ENCODE measurements at places on chromosomes 1 and 21.
A peak's percentile ranks its signal among the peaks of the same experiment; 100 is the strongest.

DNA sequence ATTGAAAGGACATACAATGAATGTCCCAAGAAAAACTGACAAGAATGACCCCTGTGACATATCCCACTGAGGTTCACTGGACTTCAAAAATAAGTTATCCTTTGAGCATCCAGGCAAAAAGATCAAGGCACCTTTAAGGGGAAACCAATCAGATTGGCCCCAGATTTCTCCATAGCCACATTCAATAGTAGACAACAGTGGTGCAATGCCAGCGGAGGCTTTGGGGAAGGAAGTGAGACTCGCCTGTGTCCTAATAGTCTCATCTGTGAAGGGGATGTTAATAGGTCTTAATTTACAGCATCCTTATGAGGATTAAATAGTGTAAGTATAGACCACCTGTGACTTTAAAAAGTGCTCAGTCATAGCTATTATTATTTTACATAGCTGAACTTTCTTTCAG is 21.5 kb downstream of the RPL5 start:
- DNase-seq: no peak

DNA sequence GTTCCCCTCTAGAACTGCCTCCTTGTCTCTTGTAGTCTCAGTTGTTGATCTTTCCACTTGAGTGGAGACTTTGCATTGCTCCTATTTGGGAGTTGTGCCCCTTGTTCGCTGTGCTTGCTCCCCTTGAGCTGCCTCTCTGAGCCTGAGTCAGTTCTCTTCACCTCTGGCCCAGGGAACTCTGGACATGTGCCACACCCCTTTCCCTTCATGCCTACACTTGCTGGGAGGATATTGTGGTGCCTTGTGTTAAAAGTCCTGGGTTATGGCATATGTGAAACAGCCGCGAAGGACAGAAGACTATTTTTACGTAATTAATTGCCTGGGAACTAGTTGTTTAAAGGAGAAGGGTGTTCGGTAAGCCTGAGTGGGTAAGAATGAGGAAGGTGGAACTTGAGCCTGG is 32.2 kb upstream of the RPTN start:
- no peak for DNase-seq

- peak; percentile 33 for DNase-seq
These were observed 1.1 kb upstream of the MARCKSL1 start for GRCh38 chr1:32336963-32337675.

DNA sequence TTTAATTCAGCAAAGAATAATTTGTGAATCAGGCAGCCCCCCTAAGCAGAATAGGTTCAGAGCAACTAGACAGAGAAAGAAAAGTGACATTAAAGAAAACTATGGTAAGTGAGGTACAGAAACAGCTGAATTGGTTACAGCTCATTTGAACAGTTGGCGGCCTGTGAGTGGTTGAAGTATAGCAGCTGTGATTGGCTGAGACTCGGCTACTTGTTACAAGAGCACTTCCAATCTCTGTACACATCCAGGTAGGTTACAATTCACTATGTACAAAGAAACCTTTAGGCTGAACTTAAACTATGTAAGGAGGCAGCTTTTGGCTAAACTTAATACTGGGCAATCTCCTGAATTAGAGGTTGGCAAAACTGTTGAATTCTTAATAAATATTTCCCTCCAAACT is 171.1 kb upstream of the LHX8 start:
- DNase-seq: no peak

DNA sequence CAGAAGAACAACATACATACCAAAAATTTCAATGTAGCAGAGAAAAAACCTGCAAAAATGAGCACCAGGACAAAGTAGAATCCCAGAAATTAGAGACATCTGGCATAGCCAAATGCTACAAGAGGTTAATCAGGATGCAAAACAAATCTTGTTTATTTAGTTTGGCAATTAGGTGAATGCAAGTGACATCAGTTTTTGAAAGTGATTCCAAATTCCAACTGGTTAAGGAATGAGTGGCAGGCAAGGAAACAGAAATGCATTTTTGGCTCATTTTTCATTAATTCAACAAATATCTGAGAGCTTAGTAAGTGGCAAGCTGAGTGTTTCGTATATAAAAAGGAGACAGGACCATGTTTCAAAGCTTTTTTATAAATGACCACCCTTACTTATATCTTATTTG is 21.3 kb downstream of the SCAF4 start:
- no peak for DNase-seq

DNA sequence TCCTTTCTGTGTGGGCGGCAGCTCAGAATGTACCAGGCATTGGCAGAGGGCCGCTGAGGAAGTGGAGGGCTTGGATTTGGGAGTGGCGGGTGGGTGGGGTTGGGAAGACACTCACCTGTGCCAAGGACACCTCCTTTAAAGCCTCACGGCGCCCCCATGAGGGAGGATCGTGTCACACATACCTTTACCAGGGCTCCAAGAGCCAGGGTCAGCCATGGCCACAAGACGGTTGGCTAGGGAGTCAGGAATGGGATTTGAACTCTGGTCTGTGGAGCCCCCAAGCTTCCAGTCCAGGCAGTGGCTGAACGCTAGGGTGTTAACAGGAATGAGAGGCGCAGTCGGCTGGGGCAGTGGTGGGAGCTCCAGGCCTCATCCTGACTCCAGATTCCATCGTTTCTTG is 4.6 kb downstream of the NBL1 start:
- DNase-seq: no peak

- no peak for DNase-seq
These were observed 138.1 kb upstream of the KIF26B start for GRCh38 chr1:245016700-245017099.

GRCh38 chr21:46334351-46335140 is 10.6 kb downstream of the PCNT start:
- no peak for DNase-seq

DNA sequence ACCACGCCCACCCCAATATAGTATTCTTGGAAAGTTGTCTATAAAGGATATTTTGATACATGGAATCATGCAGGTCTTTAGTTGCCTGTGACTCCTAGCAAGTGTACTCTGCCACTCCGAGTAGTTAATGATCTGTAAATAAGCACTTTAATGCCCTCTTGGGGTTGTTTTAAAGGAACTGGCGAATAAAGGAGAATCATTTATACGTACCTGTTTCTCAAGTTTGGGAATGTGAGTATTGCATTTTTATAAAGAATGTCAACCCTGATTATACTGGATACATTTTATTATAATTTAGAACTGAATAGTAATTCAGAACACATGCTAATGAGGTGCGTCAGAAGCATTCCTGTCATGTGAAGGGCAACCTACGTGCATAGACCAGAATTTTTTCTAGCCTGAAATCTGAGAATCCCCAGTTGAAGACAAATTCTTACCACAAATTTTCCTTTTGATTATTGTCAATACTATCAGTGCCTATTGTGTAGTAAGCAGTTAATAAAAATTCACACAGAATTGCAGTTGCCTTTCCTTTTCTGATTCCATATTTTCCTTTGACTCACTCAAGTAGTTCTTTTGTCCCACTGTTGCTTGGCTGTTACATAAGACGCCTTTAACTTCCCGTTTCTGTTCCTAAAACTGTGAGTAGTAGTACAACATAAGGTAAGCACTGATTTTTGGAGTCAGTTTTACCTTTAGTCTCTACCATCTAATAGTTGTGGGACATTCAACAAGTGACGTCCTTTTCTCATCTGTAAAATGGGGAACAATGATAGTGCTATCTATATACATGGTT is 5.1 kb downstream of the AHCYL1 start:
- no peak for DNase-seq

DNA sequence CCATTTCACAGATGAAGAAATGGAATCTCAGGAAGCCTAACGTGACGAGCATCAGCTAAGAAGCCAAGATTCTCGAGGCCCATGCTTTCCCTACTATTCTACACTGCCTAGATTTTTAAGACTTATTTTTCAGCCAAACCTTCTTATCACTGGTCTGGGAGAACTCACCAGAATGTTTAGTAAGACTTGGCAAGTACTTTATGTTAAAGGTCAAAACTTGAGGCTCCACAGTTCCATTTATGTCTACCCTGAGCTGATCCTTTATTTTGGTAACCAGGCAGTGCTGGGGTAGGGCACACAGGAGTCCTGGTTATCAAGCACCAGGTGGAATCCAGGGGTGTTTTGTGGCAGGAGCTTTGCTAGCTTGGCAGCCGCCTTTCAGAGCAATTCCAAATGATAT is 16.8 kb downstream of the PLXNA2 start:
- DNase-seq: no peak

DNA sequence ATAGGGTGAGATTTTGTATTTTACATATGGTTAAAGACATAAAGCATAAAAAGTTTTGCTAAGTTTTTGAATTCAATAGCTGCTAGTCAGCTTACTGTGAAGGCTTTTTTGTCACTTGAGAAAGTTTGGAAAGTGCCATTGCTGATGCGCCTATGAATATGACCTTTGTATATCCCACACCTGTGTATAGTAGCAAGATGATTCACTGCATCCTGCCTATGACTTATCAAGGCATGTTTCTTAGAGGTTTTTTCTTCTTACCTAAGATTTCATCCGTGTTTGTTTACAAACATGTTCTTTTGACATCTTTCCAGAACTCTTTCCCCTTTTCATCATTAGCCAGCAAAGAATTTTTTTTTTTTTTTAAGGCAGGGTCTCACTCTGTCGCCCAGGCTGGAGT is 51.5 kb downstream of the PRKAA2 start:
- no peak for DNase-seq

GRCh38 chr1:88763649-88764406 is 79.8 kb downstream of the PKN2 start:
- DNase-seq: no peak

GRCh38 chr1:5950201-5950895 is 41.9 kb downstream of the NPHP4 start:
- no peak for DNase-seq

GRCh38 chr1:24351918-24352627 is 32.9 kb downstream of the GRHL3 start:
- DNase-seq: no peak

DNA sequence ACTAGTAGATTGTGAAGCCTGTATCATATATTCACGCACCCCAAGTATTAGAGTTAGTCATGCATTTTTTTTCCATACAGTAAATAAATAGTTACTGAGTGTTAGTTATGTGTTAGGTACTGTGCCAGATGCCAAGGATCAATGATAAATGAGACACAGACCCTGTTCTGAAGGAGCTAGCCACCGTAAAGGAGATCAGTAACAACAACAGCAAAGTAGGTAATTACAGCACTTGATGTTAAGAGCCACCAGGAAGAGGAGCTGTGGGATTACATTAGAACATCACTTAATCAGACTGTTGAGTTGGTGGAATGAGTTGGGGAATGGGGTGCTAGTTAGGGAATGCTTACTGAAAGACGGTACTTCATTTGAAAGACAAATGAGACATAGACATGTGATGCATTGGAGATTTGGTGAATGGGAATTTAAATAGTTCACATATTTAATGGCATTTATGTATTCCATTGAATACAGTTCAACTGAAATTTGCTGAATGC is 21.0 kb downstream of the PRKAA2 start:
- no peak for DNase-seq

GRCh38 chr1:15323989-15324868 is 77.2 kb downstream of the FHAD1 start:
- DNase-seq: no peak

- no peak for DNase-seq
These were observed 50.2 kb upstream of the IGSF5 start for GRCh38 chr21:39694750-39695149.

GRCh38 chr1:233615571-233615970 is 1.7 kb downstream of the KCNK1 start:
- DNase-seq: no peak

DNA sequence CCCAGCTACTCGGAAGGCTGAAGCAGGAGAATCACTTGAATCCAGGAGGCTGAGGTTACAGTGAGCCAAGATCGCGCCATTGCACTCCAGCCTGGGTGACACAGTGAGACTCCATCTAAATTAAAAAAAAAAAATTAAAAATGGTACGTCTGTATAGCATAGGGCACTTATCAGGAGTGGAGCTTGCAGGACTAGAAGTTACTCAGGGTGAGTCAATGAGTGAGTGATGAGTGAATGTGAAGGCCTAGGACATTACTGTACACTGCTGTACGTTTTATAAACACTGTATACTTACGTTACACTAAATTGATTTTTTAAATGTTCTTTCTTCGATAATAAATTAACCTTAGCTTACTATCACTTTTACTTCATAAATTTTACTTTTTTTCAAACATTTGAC is 183.6 kb downstream of the NR5A2 start:
- DNase-seq: no peak

DNA sequence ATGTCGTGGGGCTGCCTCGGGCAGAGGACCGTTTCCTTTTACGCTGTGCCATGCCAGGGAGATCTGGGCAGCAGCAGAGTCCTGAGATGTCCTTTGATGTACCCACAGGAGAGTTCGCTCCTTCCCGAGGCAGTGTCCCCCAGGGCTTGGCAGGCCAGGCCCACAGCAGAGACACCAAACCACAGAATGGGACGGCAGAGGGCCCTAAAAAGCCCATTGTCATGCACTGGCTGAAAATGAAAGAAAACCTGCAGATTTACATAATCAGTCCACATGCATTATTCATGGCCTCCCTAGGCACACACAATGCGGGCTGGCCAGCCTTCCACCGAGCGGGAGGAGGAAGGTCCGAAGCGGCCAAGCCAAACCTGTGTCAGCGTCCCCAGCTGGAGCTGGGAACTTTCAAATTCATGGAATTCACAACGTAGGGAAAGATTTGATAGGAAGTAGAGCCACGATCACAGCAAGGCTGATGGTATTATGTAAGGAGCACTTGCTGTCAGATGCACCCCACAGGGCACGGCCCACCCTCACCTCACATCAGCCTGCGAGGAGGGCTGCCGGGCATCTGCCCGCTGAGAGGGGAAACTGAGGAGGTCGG is 25.3 kb upstream of the EFHD2 start:
- no peak for DNase-seq

GRCh38 chr1:226953175-226953800 is 13.2 kb downstream of the COQ8A start:
- no peak for DNase-seq

DNA sequence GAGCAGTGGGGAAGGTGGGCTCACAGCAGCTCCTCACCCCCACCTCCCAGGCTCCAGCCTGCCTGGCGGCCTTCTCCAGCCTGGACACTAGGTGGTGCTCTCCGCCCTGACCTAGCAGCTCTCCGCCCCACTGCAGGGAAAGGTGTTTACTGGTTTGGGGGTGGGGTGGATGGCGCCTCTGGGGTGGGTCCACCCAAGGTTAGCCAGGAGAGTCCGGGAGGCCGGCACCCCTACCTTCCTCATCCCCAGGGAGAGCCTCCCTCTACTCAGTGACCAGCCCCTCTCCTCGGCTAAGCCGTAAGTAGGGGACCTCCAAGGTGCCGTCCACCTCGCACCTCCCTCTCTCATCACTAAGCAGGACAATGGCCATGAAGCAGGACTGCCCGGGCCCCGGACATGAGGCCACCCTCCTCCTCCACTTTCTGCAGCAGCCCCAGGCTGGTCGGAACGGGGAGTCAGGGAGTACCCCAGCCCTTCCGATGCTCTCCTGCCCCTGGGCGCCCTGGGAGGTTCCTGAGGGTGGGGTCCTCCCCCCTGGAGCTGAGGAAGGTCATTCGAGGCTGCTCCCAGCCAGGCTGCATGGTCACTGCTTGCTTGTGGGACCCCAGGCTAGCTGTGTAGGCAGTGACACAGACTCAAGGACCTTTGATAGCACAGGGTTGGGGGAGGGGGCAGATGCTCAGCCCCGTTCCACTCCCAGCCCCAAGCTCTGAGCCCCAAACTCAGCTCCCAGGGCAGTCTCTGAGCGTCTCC is 101.4 kb upstream of the VAMP3 start:
- DNase-seq: peak; percentile 63

- DNase-seq: no peak
These were observed 15.4 kb upstream of the ADAR start for GRCh38 chr1:154623358-154623757.

All from CD4-positive, CD25-positive, alpha-beta regulatory T cell (primary cell).